ENCODE measurements at places on chromosomes 3 and 15.

DNA sequence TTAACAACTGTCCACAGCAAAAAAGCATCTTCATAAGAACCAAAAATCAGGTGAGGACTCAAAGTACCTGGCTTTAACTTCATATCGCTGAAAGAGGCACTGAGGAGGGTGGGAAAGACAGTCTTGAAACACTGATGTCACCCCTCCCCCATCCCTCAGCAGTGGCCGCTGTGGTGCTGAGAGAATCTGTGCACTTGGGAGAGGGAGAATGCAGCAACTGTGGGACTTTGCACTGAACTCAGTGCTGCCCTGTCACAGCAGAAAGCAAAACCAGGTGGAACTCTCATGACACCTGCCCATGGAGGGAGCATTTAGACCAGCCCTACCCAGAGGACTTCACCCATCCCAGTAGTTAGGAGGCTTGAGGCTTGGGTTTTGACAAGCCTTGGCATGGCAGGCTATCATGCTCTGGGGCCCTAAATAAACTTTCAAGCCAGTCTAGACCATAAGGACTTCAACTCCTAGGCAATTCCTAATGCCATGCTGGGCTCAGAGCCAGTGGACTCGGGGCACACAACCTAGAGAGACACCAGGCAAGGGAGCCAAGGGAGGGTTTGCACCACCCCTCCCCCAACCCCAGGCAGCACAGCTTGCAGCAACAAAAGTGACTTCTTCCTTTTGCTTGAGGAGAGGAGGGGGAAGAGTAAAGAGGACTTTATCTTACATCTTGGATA is 6.1 kb upstream of the ZSCAN2 start:
- no peak for DNase-seq

DNA sequence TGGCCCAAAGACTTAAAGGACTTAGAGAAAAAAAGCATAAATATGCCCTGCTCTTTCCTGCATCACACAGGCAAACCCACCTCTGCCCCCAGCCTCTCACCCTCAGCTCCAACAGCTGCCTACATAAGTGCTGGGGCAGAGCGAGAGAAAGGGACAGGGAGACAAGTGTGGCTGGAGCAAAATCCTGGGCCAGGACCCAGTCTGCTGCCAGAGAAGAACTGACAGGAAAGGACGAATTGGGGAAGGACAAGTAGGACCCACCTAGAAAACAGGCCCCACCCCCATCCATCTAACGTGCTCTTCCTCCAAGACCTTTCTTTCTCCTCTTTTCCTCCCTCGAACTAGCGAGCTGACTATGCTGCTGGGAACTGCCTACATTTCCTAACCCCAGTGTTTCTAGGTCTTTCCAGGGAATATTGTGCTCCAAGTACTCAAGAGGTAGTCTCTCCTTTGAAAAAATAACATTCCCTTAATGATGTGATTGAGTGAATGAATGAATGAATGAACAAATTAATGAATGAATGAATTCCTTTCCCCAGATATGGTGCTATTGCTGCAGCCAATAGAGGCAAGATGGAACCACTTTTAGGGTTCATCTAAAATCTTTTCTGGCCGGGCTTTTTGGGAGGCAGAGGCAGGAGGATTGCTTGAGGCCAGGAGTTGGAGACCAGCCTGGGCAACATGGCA is 18.4 kb downstream of the IGDCC4 start:
- DNase-seq: no peak

DNA sequence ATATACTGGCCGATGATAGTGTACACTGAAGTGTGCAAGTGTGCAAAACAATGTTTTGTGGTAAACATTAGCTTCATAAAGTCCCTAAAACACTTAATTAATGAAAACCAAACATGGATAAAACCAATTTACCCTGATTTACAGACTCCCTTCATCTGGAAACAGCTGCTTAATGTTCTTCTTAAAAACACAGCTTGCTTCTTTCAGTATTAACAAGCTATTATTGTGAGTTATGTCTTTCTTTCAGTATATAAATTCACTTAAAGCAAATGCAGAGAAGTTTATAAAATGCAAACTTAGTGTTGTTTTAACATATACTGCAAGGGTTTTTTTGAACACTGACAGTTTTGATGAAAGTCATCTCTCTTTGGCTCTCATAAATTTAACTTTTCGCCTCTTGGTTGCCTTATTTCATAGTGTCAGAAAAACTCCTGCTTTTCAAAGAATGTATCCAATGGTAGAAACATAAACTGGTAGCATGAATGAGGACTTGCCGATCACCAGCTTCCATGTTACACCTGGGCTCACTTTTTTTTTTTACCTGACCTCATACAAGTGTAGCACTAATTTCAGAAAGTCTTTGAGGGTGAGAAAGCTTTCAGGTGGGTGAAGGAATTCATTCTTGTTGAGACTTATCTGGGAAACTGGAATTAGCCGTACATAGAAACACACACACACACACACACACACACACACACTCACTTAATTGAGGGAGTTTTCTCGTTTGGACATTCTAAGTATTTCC is 532.2 kb downstream of the ROBO2 start:
- no peak for DNase-seq

GRCh38 chr15:72195101-72195511 is 2.5 kb downstream of the GRAMD2A start:
- DNase-seq: no peak

DNA sequence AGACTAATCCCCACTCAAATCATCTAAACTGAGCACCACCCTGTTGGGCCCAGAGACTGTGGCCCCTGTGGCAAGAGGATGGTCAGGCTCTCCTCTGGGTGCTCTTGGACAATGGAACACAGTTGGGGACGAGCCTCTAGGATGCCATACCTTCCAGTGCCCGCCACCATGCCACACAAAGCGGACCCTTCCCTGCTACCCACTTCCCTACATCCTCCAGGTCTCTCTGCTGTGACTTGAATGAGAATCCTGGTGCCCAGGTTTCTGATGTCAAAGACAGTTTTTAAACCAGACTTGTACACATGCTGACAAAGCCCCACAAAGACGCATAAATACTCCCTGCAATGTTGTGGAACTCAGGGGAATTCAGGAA is 4.7 kb downstream of the CCDC51 start:
- DNase-seq: no peak

DNA sequence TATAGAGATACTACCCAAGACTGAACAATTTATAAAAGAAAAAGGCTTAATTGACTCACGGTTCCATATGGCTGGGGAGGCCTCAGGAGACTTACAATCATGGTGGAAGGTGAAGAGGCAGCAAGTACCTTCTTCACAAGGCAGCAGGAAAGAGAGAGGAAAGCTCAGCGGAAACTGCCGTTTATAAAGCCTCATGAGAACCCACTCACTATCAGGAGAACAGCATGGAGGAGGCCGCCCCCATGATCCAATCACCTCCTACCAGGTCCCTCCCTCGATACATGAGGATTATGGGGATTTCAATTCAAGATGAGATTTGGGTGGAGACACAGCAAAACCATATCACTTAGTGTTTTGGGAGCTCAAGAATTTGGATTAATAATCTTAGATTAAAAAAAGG is 240.2 kb downstream of the UACA start:
- no peak for DNase-seq

DNA sequence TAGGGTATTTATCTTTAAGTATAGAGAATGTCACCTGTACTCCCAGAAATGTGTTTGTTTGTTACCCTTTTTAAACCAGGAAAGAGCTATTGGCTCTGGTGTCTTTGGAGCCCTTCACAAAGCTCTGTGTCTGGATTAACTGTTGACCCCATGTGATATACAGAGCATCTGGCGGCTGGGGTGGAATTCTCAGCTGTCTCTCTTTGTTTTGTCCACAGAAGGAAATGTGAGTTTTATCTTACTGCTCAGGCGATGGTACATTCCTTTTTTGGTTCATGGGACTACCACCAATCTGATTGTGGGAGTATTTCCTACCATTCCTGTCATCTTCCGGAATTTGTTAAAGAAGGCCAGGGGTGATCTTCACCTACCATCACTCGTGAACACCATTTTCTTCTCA is 120.3 kb downstream of the AKAP13 start:
- no peak for DNase-seq

DNA sequence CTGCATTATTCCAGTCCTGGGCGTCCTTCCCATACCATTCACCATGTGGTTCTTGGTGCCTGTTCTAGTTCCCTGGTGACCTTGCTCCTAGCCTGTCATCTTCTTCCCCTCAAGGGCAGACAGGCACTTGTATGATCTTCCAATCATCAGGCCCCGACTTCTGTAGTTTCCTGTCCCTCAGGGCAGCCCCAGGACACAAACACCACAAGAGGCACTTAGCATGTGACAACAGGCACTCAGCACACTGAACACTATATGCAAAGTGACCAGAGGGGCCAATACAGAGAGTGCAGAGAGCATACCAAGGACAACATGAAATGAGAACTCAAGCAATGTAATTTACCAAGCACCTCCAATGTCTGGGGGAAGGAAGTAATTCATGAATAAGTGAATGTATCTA is 17.9 kb downstream of the TMEM40 start:
- no peak for DNase-seq

DNA sequence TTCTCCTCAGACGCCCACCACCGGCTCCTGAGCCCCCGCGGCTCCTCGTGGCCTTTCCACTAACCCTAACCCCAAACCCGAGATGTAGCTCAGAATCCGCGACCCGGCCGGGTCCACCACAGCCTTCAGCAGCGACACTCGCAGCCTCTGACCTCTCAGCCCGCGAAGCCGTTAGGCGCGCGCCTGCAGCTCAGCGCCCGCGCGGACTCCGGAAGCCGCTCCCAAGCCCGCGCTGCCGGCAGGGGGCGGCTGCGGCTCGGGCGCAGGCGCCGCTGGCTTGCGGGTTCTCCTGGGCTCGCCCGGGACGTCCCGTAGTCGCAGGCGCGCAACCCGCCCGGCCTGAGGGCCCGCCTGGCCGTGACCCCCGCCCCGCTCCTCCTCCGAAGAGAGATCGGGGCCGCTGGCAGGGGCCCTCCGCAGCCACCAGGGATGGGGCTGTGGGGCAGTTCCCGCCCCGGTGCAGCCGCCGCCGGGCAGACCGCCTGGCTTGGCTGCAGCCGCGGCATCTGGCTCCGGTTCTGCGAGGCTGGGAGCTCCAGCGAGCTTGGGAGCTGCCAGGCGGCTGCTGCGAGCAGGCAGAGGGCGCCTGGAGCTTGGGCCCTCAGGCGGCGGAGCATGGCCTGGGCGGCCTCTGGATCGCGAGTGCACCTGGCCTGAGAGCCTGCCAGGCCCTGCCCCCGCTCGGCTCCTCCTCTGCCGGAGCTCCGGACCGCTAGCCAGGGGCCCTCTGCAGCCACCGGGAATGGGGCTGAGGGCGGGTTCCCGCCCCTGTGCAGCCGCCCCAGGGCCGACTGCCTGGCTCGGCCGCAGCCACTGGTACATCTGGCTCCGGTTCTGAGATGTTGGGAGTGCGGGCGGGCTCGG is 120.7 kb downstream of the LMLN start:
- peak; percentile 66 for DNase-seq

DNA sequence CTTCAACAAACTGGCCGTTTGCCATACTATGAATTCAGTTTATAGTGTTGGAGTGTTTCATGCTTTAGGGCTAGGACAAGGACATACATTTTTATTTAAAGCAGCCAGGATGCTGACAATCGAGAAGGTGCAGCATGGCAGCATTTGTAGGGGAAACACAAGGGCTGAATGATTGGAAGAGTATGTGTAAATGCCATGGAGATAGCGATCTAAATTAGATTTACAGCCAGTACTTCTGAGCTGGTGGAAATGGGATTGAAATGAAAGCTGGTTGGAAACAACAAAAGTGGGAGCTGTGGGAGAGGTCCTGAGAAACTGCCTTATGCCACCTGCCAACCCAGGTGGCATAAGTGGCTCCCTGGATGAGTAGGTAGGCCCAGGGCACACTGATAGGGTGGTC is 209.9 kb upstream of the MRPL3 start:
- no peak for DNase-seq

- DNase-seq: no peak
Measured at GRCh38 chr3:134084242-134084950, 54.7 kb upstream of the SLCO2A1 start.

DNA sequence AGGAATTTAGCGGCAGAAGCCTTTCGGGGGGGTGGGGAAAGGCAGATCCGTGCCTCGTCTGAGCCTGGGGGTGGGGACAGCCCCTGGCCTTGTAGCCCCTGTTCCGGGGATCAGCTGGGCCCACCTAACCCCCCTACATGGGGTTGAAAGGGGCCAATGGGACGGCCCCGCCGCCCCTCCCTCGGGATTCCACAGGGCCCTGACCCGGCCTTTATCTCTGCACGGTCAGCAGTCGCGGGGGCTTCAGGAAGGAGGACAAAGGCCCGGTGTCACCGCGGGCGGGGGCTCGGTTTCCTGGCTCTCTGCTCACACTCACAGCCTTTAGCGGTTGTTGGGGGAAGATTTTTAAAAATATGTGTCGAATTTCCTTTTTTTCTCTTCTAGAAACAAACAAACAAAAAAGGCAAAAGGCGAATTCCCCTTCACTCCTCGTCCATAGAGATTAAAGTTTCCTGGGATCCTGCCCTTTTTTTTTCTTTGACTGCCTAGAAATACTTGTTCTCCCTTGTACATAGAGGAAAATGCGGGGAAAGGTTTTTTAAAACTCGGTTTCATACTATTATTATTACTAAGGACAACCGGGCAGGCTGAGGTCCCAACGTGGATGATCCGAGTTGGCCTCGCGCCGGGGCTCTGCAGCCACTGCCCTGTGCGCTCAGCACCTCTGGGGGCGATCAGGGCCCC is 7.9 kb downstream of the FOXL2 start:
- DNase-seq: no peak

DNA sequence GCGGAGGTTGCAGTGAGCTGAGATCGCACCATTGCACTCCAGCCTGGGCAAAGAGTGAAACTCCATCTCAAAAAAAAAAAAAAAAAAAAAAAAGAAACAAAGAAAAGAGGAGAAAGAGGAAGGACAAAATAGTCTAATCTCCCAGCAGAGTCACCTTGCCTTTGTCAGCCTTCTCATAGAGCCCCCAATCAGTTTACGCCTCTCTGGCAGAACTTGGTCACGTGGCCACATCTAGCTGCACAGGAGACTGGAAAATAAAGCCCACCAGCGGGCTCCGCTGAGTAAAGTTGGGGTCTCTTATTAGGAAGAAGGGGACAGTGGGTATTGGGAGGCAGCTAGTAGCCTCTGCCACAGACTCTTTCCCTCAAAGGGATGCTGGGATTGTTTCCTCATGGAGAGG is 41.9 kb downstream of the USP13 start:
- DNase-seq: no peak

- peak; percentile 8 for DNase-seq
Measured at GRCh38 chr15:50940506-50940905, 32.0 kb downstream of the AP4E1 start.

DNA sequence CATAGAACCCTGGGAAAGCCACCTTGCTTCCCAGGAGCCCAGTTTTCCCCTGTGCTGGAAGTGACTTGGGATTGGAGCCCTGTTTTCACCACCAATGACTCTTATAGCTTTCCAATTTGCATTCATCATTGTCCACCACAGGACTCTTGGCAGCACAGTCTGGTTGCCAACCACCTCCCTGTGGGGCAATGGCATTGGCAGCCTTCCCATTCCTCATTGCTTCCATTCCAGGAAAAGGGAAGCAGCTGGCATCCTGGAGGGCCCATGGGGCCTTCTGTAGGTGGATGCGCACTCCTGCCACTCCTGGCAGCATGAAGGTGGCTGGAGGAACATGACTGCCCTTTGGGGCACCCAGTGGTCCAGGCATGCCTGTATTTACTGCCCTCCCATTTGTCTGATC is 57.7 kb downstream of the FEM1B start:
- DNase-seq: no peak

GRCh38 chr3:58041826-58042324 is 33.7 kb downstream of the FLNB start:
- DNase-seq: peak; percentile 81
